Activated T-helper 2 cell treated with anti-CD3 and anti-CD28 coated beads, Interferon-gamma antibody, Interleukin-2, Interleukin-4, amounts not matched to agents 10 μg/mL and 5 μg/mL and 100 μg/mL, durations not matched to agents 14 hours and 24 hours and 36 hours (primary cell): ENCODE measurements at places on chromosomes 1 and 21. TPM values are rescaled to one million over a fixed set of nuclear protein-coding genes. Genes with fewer than 3 reads are reported as not detected.

Gene KIF21B
- 50.4 and 53.2 TPM in 2 replicates for total RNA-seq

Gene CFHR2
- not detected in 2 replicates for total RNA-seq

DNA sequence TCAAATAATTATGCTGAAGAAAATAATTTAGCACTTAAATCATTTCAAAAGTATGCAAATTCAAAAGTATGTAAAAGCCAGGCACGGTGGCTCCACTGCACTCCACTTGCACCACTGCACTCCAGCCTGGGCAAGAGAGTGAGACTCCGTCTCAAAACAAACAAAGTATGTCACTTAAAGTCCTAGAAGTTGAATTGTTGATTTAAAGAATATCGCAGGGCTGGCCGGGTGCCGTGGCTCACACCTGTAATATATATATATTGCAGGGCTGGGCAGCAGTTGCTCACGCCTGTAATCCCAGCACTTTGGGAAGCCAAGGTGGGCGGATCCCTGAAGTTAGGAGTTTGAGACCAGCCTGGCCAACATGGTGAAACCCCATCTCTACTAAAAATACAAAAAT is 8.8 kb upstream of the SETDB1 start:
- no peak for DNase-seq

DNA sequence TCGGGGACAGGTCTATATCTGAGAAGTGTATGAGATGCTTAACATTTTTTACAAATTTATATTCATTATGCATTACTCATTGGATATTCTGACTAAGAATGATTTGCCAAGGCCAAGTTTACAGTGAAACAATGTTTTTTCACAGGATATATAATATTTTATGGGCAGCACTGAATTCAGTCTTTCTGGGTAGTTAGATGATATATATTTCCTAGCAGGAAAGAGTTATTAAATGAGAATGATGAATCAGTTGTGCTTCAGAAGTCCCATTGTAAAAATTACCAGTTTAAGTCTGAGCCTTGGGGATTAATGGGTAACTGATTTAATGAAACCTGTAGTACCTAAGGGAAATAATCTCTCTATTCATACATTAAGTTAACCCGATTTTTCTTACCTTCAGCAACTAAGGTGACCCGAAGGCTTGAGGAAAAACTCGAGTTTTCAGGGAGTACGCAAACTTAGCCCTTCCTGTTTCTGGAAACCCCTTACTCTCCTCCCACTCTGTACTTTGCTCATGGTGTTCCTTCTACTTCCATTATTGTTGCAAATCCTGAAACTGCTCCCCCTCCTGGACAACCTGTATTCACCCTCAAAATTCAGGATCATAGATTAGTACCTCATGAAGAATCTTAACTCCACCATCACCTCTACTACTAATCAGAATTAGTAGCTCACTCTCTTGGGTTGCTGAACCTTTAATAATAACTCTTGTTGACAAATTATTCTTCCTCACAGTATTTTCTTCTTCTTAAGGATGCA is 135.1 kb downstream of the AK5 start:
- no peak for DNase-seq

DNA sequence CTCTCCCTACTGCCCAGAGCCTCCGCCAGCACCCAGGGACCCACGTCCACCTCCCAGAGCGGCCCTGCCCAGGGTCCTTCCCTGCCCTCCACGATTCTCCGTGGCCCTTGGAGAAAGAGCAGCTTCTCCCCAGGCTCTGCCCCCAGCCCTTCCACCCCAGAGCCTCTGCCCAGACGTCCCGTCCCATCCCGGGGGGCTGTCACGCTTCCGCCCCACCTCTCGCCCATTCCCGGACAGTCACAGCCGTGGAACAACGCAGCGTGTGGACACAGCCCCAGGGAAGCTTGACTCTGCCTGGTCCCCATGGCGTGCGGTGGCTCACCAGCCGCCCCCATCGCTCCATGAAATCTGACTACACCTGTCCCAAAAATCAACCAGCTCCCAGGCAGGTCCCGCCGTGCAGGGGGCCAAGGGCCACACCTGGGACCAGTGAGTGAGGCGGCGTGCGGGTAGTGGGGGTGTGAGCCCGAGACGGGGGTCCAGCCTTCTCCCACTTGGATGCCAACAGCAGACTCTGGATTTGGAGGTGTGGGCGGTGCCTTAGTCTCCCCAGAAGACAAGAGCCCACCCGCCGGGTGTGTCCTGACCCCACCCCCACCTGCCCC is 12.5 kb upstream of the TTLL10 start:
- no peak for DNase-seq

DNA sequence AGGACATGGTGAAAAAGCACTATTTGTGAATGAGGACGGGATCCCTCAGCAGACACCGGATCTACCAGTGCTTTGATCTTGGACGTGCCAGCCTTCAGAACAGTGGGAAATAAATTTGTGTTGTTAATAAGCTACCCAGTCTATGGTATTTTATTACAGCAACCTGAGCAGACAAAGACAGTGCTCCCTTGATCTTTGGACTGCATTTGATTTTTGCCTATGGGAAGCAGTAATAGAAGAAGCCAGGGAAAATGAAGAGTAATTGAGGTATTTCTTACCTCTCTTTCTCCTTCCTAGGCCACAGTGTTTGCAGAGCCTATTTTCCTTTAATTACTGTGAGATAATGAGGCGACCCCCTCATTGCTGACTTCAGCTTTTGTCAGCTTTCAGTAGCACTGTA is 87.9 kb downstream of the PDE4B start:
- DNase-seq: no peak

DNA sequence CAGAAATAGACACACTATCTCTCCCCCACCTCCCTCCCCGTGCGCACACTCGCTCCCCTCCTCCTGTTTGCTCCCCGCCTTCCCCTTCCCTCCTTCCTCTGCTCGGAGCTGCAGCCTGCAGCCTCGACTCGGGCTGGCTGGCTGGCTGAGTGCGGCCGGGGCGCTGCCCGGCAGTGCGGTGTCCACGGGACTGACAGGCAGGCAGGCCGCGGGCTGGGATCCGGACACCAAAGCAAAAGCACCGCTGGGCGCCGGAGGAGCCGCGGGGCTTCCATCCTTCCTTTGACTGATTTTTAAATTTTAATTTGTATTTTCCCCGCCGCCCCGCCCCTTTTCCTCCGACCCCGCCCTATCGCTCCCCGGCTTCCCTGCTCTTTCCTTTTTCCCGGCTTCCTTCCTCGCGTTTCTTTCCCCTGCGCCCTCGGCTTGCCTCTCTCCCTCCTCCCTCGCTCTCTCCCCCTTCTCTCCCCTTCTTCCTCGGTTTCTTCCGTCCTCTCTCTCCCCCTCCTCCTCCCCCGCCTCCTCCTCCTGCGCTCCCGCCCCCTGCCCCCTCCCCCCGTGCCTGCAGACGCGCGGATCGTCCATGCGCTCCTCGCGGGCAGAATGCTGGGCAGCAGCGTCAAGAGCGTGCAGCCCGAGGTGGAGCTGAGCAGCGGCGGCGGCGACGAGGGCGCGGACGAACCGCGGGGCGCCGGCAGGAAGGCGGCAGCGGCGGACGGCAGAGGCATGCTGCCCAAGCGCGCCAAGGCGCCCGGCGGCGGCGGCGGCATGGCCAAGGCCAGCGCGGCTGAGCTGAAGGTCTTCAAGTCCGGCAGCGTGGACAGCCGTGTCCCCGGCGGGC is 109.4 kb downstream of the NAV1 start:
- DNase-seq: no peak

GRCh38 chr1:111894497-111894896 is 95.0 kb downstream of the KCND3 start:
- no peak for DNase-seq

- DNase-seq: no peak
Measured at GRCh38 chr1:7010534-7011200, 225.4 kb downstream of the CAMTA1 start.
